SHP77 (cell line): ENCODE measurements at places on chromosomes 6 and 20.

DNA sequence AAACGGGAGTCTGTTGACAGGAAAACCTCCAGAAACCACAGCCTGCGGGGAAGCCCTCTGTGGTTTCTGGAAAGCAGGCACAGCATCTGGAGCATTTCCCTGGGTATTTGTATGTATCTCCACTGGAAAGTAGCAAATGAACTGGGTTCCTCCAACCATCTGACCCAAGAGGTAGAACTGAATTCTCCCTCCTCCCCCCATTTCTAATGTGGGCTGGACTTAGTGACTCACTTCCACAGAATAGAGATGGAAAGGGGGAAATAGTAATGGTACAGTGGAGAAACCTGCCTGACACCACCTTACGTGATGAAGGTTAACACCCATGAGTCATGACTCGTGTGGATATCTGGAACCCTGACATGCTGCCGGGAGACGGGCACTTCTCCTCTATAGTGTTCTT lies 51.9 kb upstream of the XRN2 start:
- DNase-seq, result no peak

GRCh38 chr6:53417141-53417540 lies 68.4 kb upstream of the ELOVL5 start:
- DNase-seq, result no peak

DNA sequence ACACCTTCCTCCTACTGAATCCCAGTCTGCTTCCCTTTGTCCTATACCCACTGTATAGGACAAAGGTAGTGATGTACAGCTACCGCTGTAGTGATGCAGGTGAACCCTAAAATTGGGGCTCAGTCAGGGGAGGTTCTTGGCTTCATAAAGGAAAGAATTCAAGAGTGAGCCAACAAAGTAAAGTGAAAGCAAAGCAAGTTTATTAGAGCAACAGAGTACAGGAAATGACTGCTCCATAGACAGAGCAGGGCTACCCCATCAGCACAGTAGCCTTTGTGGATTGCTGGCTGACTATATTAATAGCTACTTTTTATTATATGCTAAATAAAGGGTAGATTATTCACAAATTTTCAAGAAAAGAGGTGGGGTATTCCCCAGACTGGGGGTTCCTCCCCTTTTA lies 3.3 kb upstream of the C20orf202 start:
- no peak for DNase-seq

- DNase-seq, result no peak
Observed at GRCh38 chr6:40523505-40524172, 63.5 kb downstream of the LRFN2 start.

DNA sequence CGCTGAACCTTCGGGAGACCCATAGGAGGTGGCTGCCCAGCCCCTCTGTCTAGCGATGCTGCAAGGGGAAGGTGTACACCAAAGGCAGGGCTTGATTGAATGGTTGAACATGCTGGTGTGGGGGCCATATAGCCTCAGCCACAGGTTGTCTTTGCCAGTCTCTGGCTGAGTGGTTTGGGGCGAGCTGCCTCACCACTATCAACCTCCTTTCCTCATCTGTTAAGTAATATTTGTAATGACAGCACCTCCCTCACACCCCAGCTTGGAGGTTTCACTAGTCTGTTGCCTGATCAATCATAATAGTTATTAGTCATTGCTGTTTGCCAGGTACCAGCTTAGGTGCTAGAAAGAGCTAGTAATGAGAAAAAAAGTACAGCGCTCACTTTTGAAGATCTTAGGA lies 11.8 kb upstream of the ZNF831 start:
- DNase-seq, result no peak

DNA sequence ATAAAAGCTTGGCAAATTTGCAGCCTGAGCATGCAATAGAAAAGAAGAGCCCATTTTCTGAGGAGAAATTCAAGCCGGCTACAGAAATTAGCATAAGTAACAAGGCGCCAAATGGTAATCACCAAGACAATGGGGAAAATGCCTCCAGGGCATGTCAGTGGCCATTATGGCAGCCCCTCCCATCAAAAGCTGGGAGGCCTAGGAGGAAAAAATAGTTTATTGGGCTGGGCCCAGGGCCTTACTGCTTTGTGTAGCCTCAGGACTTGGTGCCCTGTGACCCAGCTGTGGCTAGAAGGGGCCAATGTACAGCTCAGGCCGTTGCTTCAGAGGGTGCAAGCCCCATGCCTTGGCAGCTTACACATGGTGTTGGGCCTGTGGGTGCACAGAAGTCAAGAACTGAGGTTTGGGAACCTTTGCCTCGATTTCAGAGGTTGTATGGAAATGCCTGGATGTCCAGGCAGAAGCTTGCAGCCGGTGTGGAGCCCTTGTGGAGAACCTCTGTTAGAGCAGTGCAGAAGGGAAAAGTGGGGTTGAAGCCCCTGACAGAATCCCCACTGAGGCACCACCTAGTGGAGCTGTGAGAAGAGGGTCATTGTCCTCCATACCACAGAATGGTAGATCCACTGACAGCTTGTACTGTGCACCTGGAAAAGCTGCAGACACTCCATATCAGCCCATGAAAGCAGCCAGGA lies 328.5 kb upstream of the MAP3K7 start:
- no peak for DNase-seq

DNA sequence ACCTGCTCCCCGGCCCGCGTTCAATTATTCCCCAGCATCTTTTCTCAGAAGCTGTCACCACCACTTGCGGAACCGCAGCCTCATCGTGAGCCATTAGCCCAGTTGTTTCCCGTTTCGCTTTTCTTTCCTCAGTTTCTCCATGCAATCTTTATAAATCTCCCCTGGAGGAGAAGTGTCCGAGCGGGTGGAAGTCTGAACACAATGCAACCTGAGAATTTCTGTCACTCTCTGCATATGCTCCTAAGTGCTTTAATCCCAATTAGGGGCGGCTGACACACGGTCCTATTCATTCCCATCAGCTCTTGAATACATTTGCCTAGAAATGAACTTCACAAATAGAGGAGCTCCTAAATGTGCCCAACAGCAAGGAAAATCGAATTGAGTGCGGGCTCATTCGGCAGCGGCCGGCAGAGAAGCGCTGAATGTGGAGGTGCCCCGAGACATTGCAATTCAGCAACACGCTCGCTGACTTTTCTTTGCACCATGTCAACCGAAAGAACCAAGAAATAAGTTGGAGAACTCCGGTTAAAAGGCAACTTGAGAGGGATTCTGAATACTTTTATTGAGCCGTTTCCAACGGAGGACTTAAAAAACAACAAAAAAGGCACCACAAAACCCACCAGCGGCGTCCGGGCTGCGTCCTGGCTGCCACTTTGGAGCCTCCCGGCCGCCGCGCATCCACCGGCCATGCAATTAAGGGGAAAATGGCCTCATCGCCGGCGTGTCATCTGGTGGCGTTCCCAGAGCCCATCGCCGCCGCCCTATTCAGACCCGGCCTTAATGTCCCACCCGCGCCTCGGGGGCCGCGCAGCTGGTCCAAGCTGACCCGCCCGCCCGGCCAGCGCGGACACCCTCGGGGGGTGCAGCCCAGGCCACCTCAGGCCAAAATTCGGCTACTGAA lies 3.9 kb upstream of the PRDM13 start:
- DNase-seq, result no peak

DNA sequence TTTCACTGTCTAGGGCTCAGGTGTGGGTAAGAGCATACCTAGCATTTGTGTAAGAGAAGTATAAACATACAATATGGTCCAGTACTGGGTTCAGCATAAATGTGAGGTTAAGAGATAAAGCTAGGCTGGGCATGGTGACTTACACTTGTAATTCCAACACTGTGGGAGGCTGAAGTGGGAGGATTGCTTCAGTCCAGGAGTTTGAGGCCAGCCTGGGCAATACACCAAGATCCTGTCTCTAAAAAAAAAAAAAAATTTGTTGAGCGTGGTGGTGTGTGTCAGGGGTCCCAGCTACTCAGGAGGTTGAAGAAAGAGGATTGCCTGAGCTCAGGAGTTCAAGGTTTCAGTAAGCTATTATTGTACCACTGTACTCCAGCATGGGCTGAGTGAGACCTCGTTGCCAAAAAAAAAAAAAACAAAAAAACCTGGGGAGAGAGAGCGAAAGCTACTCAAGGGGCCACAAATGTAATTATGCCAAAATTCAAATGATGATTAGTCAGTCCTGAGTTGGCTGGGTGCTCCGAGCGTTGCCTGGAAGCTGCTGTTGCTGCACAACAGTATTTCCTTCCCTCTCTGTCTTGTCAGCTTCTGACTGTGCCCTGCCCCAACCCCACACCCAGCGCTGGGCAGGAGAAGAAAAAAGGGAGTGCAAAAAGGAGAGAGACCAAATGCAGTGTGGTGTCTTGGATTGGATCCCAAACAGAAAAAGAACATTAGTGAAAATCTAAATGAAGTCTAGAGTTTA lies 24.0 kb downstream of the CMTR1 start:
- no peak for DNase-seq

- DNase-seq, result no peak
Observed at GRCh38 chr6:355373-356208, 36.0 kb upstream of the IRF4 start.

- DNase-seq, result no peak
Observed at GRCh38 chr6:82260997-82261732, 13.6 kb upstream of the IBTK start.
